ENCODE measurements at places on chromosomes 11 and 22.

- no peak for DNase-seq
Measured at GRCh38 chr11:10305964-10306918, 1.4 kb downstream of the ADM start.

DNA sequence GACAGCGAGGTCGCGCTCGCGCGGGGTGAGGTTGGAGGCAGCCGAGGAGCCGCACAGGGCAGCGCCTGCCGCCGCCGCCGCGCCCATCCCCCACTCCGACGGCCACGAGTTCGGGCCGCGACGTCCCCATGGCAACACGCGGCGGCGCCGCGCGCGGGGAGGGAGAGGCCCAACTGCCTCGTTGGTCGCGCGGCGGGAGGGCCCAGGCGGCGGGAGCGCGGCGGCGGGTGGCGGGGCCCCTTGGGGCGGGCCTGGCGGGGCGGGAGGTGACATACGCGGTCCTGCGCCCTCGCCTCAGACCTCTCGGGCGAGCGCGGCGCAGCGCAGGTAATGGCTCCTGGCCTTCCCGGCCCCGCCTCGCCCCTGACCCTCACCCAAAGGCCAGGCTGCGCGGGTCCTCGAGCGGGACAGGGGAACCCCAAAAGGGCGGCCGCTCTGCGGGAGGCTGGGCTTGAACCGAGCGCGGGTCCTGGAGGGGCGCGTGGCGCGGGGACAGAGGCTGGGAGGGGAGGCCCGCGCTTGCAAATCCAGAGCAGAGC lies at the start of gene DEUP1:
DEUP1 (plus strand) TSS at position 297 of the 539 bp plus-strand sequence. CDS start 1,518 bp downstream, outside the sequence.
- DNase-seq: peak; percentile 76

DNA sequence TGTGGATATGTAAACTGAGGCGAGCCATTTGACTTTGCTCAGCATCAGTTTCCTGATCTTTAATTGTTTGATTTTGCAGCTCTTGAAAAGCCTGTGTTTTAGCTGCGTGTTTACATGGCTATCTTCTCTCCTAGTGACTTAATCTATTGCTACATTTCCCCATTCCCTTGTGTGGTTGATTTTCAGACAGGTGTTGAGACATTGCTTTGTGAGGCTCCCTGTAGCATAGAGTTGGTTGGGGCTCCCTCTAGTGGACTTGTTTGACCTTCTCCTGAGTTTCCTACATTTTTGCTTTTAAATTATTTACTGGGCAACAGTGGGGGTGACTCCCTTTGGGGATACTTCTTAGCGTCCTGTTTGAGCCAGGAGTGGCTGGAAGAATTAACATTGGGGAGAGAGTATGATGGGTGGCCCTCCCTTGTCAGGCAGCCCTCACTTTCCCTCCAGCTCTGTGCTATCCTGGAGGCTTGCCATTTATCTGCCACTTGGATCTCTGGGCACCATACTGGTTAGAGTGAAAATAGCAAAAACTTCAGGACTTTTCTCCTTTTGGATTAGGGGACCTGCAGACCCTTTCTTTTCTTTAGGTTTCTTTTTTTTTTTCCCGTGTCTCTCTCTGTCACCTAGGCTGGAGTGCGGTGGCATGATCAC lies 9.2 kb upstream of the CBL start:
- DNase-seq: no peak

DNA sequence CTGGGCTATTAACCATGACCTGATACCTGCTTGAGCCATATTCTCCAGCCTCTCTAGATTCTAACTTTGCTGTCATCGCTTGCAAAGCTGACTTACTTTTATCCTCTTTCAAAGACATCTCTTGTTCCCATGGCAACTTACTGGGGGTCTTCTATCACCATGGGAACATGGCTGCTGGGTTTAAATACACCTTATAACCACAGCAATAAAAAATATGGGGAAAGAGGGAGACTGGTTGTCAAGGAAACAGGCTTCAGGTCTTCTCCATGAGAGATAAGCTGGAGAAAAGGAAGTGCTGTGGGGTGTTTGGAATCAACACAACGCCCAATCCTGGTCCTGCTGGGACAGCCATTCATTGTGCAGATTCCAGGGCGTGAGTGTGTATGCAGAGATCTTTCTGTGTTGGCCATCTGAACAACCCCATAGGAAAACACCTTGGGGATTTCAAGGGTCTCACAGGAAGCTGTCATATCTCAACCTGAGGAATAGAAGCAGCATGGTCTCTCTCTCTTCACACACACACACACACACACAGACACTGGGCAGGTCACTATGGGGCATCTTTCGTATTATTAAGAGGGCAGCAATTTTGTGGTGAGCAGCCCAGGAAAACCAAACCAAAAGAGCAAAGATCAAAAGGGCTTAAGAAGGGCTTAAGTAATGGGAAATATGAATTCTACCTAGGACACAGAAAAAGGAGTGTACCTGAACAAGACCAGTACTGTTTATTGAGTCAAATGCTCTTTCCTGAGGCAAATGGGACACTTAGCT lies 344.7 kb upstream of the NCAM1 start:
- no peak for DNase-seq

DNA sequence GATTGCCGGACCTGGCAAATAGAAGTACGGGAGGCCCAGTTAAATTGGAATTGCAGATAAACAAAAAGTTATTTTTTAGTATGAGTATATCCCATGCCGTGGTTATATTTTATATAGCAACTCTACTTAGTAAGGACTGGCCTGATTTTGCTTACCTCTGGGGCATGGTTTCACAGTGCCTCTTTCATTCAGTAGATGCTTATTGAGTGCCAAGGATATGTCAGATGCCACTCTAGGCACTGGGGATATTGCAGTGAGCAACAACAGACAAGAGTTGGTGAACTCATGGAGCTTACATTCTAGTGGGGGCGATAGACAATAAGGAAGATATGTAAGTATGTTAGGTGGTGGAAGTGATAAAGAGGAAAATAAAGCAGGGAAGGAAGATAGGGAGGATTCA lies 112.2 kb downstream of the TEAD1 start:
- no peak for DNase-seq

GRCh38 chr11:10906521-10906920 lies 48.7 kb upstream of the ZBED5 start:
- no peak for DNase-seq

- no peak for DNase-seq
Measured at GRCh38 chr11:921921-922678, 3.6 kb upstream of the AP2A2 start.

- no peak for DNase-seq
Measured at GRCh38 chr22:38455530-38456271, 702 bp upstream of the KCNJ4 start.

DNA sequence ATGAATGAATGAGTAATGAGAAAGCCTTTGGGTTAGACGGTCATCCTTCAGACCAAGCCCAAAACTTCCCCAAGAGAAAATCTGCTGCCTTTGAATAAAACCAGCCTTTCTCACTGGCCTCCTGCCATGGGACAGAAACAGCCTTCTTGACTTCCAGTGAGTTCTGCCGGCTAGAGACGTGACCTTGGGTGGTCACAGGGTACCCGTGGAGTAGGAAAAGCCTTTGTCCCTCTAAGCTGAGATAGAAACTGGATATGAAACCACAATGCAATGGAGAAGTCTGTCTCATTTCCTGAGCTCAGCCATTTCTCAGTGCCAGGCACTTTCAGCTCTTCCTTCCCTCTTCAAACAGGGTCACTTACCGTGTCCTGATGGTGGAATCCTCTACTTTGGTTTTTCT lies 21.2 kb upstream of the YWHAH start:
- no peak for DNase-seq

DNA sequence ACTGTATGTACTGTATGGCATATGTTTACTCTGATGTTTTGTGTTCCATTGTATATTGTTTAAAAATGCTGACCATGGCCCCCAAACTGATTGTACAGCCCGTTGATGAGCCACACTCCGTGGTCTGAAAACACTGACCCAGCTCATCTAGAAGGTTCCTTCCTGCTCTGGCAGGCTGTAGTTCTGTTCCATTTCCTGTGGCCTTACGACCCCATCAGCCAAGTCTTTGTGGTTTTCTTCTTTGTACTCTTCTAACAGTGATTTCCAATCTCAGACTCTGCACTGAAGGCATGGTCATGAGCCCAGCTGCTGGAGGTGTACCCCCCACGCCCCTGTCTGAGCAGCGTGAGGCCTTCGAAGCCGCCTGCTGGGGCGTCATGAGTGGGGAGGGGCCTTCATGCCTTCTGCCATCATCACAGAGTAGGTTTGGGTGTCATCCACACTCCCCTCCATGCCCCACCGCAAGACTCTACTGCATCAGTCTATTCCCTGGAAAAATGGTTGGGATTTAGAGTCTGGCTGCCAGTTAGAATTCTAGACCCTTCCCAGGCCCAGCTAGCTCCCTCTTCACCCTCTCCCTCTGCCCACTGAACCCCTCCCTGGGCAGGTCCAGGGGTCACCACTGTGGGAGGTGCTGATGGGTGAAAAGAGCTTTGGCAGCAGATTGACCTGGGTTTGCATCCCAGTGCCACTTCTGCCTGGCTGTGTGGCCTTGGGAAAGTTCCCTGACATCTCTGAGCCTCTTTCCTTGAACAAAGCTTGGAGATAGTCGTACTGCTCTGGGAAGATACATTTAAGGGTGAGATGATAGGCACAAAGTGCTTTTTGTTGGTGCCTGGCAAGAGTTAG lies 11.3 kb upstream of the C11orf96 start:
- no peak for DNase-seq

DNA sequence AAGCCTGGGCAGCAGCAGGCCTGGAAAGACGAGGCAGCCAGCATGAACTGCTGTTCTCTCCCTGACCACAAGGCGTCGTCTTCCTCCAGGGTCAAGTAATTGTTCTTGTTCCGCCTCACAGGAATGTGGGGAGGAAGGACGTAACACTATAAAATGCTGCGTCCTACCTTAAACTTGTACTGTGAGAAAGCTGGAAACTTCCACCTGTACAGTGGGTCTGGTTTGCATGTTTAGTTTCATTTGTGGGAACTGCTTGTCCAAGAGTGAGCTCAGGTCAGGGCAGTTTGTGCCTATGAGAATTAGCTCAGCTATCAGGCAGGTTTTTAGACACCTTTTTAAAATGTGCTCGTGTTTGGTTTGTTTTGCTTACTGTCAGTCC lies 55.2 kb downstream of the PANX1 start:
- no peak for DNase-seq

DNA sequence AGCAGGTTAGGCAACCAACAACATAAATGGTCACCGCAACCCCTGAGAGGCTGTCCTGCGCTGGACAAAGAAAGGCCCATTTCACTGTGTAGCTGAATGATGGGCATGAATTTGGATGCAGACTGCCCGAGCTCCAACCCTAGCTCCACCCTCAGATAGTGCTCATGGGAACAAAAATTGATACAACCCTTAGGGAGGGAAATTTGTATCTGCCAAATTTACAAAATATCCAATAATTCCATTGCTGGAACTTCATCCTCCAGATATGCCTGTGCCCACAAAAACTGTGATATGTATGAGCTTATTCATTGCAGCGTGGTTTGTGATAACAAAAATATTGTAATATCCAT lies 2.0 kb downstream of the MS4A8 start:
- DNase-seq: no peak

- DNase-seq: no peak
Measured at GRCh38 chr22:47205081-47205491, 442.6 kb downstream of the TBC1D22A start.

Measured in type B pancreatic cell (in vitro differentiated cells).